ENCODE measurements at places on chromosomes 3 and 15. TPM values are rescaled to one million over a fixed set of nuclear protein-coding genes. Genes with fewer than 3 reads are reported as not detected.

DNA sequence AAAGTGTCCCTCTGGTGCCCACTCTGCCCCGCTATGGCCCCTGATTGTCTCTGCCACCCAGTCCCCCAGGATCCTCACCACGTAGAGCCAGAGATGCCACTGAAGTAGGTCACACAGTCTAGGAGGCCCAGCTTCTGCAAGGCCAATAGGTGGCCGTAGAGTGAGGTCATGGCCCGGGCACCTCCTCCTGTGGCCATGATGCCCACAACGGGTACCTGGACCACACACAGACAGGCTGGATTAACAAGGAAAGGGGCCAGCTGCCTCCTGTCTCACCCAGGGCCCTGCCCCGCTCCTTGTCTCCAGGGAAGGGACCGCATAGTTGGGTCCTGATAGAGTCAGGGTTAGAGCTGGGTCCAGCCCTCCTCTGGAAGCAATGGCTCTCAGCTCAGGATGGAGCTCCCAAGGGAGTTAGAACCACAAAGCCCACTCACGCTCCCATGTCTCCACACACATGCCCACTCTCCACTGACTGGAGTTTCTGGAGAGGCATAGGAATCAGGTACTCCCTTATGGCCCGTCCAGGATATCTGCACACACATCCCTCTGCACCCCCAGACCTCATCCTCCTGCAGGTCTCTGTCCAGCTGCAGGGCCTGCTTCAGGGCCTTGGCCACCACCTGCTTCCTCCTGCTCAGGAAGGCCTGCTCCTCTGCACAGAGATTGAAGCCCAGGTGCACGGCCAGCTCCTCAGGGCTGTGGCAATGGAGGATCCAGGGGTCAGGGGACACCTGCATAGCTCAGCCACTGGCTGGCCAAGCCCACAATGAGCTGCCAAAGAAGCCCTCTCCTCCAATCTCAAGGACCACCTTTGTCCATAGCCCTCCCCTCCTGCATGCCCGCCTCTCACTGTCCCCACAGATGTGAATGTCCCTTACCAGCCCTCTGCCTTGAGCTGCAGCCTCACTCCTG, 13.2 kb downstream of the PLA2G4D start:
- DNase-seq: no peak

DNA sequence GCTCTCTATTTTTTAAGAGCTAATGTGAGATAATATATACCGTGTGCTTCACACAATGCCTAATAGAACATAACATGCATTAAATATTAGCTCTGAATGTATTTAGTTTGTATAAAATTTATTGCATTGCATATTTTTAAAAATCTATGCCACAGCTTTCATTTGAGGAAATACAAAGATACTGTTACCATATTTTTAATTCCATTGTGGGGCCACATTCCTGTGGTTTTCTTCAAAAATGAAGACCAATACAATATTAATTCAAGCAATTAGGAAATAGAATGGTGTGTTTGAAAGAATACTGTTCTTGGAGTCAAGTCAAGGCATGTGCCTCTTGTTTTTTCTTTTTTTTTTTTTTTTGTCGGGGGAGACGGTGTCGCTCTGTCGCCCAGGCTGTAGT, 95.4 kb upstream of the CADPS start:
- peak; percentile 22 for DNase-seq

DNA sequence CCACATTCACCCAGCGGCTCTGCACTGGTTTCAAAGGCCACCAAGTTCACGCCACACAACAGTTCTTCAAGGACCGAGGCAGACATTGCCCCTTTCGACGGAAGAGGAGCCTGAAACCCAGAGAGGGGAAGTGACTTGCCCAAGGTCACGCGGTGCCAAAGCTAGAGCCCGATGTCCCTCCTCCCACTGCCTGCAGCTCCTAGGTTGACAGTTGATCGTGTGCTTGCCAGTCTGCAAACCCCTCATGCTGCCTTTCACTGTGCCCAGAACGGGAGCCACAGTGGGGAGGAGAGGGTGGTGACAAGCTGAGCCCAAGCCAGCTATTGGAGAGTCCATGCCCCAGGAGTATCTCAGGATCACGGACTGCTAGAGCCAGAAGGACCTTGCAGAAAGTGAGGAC, 230.9 kb downstream of the XXYLT1 start:
- DNase-seq: no peak

DNA sequence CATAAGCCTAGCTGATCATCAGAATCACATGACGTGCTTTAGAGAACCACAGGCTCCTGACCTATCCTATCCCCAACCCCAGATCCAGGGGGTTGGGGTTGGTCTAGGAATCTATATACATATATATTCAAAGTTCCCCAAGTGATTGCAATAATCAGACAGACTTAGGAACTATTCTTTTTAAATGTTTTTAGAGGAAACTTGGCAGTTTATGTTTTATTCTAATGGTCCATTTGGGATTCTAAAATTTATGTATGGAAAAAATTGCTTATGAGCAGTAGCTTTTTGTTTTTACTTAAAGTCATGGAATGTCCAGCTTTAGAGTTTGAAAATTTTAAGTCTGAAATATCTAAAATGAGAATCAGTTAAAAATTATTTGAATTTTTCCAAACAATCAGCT, 22.1 kb downstream of the MFN1 start:
- no peak for DNase-seq

GRCh38 chr3:142963516-142964448, at the start of gene PAQR9:
TSS of gene PAQR9 (minus strand) at chr3:142963674. CDS start at chr3:142963336, 338 bp downstream.
- DNase-seq: peak; percentile 40

- DNase-seq: peak; percentile 28
Observed at GRCh38 chr3:111106993-111107661, 35.5 kb downstream of the NECTIN3 start.

DNA sequence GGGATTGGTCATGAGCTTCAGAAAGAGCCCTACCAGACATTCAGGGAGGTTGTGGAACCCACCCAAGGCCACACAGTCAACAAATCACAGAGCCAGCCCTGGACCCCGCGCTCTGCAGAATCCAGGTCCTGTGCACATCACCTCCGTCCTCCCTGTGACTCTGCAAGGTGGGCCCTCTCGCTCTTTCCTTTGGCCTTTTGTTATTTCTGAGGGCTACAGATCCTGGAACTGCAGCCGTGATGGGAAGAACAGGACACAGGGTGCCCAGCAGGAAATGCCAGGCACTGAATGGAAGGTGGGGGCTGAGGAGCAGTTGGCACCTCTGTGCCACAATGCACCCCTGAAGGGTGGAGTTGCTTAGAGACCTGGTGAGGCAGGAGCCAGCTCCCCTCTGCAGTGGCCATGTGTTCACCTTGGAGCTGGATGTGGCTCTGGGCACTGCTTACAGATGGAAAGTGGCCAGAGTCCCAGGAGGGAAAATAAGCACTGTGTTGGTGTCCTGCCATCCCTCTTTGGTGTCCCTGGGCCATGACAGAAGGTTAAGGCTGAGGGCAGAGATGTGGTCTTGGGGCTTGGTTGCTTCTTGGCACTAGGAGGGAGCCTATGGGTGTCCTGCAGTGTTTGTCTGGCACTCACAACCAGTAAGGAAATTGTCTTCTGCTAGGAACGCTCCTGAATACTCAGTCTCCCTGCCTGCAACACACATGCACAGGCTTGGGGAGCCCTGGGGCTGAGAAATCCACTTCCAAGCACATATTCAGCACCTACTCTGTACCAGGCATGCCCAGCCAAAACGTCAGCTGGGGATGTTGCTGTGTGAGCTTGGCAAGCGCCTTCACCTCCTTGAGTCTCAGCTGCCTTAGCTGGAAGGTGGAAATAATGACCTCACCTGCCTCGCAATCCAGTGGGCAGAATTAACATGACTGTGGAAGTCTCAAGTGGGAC, 98.0 kb upstream of the SLC6A6 start:
- no peak for DNase-seq

GRCh38 chr3:17931131-17931530, 188.7 kb upstream of the TBC1D5 start:
- DNase-seq: no peak

DNA sequence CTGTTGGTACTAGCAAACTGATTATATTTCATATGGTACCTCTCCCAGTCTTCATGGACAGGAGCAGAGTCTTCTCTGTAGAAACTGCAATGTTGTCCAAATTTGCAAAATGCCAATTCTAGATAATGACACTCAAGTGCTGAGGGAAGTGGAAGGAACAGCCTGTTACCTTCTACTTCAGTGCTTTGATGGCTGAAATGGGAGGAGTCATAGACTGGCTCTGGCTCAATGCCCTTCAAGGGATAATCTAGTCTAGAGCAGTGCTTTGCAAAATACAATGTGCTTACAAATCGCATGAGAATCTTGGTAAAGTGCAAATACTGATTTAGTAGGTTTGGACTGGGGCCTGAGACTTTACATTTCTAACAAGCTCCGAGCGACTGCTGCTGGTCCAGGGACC, 51.7 kb upstream of the ACP3 start:
- no peak for DNase-seq

- DNase-seq: peak; percentile 72
Observed at GRCh38 chr15:101115786-101116680, 135.8 kb downstream of the CHSY1 start.

DNA sequence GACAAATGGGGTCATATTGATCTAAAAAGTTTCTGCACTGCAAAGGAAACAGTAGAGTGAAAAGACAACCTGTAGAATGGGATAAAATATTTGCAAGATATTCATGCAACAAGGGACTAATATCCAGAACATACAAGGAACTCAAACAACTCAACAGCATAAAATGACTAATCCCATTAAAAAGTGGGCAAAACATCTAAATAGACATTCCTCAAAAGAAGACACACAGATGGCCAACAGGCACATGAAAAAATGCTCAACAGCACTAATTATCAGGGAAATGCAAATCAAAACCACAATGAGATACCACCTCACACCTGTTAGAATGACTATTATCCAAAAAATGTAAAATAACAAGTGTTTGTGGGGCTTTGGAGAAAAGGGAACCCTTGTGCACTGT, 8.8 kb downstream of the SLC12A8 start:
- DNase-seq: no peak

RASGRF1 gene
- polyA plus RNA-seq: 0.02 TPM

TMOD3 gene
- polyA plus RNA-seq: 33.7 TPM

HCN4 gene
- polyA plus RNA-seq: not detected

UBAP1L gene
- 0.33 TPM for polyA plus RNA-seq

ARRDC4 gene
- 10.6 TPM for polyA plus RNA-seq

BFSP2 gene
- polyA plus RNA-seq: not detected

SLC12A8 gene
- polyA plus RNA-seq: 15.1 TPM

Measured in fibroblast of lung (primary cell).